ENCODE measurements at places on chromosomes 7 and 10.

DNA sequence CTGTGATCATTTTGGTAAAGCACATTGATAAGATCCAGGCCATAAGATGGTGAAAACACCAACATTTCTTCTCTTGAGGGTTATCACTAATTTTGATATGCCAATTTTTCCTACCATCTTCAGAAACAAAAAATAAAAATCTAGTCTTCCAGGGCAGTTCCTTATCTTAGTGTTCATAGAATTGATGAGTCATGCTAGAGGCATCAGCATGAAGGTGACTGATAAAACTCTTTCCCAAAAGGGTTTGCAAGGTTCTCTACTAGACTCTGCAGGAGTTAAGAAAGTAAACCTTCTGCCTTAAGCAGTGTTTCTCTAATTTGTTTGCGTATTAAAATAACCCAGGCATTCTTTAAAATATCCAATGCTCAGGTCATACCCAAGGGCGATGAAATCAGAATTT lies 483.1 kb upstream of the CNTNAP2 start:
- DNase-seq, result no peak

DNA sequence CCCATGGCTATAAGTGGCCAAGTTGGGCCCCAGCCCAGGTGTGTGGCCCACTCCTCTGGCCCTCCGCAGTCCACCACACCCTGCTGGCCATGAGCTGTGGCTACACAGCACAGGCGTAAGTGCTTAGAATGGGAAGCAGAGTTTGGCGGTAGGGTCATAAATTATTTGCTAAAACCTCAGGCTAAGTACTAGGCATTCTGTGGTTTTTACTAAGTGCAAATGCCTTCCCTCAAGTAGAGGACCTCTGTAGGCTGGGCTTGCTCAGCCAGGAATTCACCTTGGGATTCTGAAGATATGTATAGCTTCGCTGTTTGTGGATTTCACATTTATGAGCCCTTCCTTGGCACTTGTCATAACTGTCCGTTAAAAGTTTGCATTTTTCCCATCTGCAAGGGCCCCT lies 44.8 kb upstream of the LOXL4 start:
- no peak for DNase-seq

- no peak for DNase-seq
Observed at GRCh38 chr10:5023177-5023805, 19.6 kb upstream of the AKR1C2 start.

DNA sequence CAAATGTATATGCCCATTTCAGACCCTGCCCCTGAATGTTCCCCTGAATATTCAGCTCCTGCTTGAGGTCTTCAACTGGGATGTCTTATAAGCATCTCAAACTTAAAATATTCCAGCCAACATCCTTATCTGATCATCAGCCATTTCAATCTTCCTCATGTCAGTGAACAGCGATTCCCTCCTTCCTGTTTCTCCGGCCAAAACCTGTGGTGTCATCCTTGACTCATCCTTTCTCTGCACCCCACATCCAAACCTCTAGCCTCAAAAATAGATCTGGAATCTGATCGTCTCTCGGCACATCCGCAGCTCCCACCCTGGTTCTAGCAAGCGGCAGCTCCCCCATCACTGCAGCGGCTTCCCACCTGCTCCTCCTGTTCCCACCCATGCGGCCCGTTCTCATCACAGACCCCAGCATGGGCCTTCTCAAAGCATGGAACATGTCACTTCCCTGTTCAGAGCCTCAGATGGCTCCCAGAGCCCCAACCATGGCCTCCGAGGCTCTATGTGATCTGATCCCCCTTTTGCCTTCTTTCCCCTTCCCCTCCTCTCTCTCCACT lies 165.7 kb downstream of the HECW1 start:
- DNase-seq, result no peak

DNA sequence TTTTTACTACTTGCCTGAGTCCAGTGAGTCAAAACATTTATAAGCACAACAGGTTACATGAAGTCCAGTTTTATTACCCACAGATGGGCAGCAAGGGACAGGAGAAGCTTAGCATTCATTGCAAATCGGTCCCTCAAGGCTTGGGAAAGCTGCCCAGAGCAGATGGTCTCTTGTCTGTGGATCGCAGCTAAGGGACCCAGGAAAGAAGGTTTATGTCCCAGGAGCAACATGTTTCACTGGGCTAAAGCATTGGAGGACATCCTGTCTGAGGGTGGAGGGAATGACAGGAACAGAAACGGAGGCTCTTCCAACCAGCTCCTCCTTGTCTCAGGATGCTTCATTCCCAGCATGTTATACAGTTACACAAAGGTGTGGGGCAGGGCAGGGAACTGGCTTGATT lies 39.3 kb downstream of the TRIM24 start:
- DNase-seq, result no peak

DNA sequence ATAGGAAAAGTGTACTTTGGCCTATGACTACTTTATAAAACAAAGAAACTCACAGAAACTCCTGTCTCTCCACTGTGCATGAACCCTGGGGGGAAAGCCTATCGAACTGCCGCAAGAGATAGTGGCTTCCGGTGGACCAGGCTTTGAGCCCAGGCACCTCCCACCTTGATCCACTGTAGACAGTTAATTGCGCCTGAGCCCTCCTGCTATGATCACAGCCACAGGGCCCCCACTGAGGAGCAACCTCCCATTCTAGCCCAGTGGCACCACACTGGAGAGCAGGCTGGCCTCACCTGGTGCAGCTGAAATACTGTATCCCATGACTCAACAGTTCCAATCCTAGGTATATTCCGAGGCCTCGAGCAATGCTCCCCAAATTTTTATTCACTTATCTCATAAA lies 98.8 kb downstream of the COBL start:
- DNase-seq, result no peak

DNA sequence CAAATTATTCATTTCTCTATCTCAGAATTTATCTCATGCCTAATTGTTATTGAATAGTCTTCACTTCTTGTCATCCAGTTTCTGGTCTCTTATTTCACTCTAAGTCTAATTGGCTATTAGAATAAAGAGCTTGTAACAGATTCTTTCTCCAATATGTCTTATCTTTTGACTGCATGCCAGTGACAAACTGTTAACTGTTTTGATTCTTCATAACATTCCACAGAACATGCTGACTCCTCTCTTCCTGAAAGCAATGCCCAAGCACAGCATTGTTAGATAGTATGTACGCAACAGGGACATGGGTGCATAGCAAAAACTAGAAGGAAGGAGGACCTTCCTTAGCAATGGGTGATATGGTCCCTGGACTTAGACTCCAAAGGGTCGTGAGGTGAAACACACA lies 65.4 kb downstream of the TRUB1 start:
- no peak for DNase-seq

GRCh38 chr10:33982995-33983394 lies 648.5 kb upstream of the NRP1 start:
- no peak for DNase-seq

DNA sequence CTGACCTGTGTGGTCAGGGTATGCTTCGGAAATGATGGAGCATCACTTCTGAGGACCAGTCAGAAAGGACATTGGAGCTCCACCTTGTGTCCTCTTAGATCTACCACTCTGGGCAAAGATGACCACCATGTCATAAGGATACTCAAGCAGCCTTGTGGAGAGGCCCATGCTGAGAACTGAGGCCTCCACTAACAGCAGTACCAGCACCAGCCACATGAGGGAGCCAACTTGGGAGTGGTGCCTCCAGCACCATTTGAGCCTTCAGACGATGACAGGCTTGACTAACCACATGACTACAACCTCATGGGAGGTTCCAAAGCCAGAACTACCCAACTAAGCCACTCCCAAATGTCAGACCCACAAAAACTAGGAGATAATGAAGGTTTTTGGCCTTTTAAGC lies 116.0 kb downstream of the NPTX2 start:
- DNase-seq, result no peak

DNA sequence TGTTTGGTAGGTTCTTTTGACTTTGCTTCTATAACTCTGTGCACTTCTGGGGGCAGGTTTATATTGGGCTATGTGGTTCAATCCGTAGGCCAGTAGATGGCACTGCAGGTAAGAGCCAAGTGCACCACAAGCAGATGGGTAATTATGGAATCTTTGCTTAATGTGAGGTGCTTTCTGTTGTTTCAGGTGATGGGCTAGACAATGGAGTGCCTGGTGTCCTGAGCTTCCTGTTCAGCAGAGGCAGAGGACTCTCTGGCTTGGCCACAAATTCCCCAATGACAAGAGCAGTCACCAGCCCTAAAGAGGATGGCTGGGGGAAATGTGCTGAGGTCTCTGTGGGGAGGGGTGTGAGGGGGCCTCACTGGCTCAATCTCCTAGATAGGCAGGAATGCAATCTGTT lies 455.0 kb downstream of the CCSER2 start:
- no peak for DNase-seq

GRCh38 chr10:7184660-7185366 lies 226.0 kb downstream of the SFMBT2 start:
- no peak for DNase-seq

DNA sequence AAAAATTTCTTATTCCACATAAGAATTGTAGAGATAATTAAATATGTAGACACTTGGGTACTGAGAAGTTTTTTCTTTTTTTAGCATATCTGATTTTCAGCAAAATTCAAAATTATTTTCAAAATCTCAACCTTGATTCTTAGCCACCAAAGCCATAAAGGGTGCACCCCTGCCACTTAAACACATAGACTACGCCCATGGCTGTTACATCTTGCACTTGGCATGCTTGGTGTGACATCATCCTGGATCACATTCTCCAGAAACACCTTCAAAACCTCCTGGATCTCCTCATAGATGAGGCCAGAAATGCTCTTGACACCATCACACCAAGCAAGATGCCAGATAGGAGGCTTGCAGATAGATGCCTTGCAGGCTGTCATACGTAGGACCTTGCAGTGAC lies 89.1 kb upstream of the KLF14 start:
- DNase-seq, result no peak

- no peak for DNase-seq
Observed at GRCh38 chr10:93445097-93445960, 36.8 kb downstream of the MYOF start.

DNA sequence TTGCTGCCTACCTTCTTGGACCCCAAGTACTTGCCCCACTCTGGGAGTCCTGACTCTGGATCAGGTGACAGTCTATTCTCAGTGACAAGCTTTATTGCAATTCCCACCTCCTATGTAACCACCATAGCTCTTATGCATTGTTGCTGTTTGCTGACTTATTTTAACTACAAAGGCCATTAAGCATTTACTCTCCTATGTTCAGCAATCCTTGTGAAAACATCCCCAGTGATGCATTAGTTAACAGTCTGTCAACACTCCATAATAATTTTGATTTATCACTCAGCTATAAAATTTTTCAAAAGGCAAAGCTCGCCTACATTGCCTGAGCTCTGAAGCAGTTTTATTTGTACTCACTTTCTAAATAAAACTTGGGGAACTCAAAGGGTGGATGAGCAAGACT lies 871.8 kb upstream of the SORCS1 start:
- DNase-seq, result no peak

- no peak for DNase-seq
Observed at GRCh38 chr7:8035192-8035591, 66.6 kb downstream of the GLCCI1 start.

- DNase-seq, result no peak
Observed at GRCh38 chr10:80356563-80356988, at the start of the genes DYDC1 and DYDC2. TSS of gene DYDC1 (minus strand) at chr10:80356755. CDS start at chr10:80352601, 4,154 bp downstream. TSS of gene DYDC2 (plus strand) at chr10:80356781. CDS start at chr10:80362444, 5,663 bp downstream.

- no peak for DNase-seq
Observed at GRCh38 chr10:123886292-123886691, 5.3 kb downstream of the CPXM2 start.

Data from stimulated activated CD4-positive, alpha-beta T cell treated with anti-CD3 and anti-CD28 coated beads, Interleukin-1b, Interleukin-23, amount 100 ng/mL, for 1 hour (primary cell).